ENCODE measurements at places on chromosomes 6 and 20.
A peak's percentile ranks its signal among the peaks of the same experiment; 100 is the strongest.

DNA sequence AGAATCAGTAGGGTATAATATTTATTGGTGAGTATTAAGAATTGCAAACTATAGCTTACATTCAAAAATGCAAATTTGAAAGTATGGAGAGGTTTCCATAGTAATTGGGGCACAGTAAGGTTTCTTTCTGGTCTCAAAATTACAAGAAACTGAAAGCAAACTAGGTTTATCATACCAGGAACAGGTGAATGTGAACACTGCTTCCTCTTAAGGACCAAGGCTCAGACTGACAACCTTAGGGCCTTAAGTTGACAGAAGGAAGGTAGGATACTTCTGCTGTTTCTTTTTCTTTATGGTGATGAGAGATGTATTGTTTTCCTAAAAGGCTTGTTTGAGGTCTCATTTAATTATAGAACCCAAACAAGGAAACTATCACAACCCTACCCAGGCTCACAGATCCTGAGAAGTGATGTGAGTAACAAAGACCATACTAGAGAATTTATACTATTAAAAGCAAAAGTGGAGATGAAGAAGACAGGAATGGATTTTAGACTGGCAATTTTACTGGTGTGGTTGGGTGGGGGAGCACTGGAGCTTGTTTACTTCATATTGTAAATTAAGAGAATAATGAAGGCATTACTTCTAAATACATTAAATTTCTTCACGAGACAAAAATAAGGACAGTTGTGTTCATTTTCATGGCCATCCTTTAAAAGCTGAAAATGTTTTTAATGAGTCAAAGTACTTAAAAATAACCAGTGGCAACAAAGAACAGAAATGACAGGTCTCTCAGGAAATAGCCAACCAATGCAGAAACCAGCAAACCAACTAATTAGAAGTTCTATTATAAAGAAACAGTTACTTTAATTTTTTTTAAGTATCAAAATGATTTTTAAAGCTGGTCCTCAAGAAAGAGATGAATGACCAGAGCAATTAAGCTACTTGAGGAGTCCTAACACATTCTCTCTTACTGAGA lies 21.3 kb downstream of the STAU1 start:
- DNase-seq, result peak; percentile 48

GRCh38 chr6:26156105-26156849 lies 69.0 kb downstream of the HFE start:
- DNase-seq, result peak; percentile 82

DNA sequence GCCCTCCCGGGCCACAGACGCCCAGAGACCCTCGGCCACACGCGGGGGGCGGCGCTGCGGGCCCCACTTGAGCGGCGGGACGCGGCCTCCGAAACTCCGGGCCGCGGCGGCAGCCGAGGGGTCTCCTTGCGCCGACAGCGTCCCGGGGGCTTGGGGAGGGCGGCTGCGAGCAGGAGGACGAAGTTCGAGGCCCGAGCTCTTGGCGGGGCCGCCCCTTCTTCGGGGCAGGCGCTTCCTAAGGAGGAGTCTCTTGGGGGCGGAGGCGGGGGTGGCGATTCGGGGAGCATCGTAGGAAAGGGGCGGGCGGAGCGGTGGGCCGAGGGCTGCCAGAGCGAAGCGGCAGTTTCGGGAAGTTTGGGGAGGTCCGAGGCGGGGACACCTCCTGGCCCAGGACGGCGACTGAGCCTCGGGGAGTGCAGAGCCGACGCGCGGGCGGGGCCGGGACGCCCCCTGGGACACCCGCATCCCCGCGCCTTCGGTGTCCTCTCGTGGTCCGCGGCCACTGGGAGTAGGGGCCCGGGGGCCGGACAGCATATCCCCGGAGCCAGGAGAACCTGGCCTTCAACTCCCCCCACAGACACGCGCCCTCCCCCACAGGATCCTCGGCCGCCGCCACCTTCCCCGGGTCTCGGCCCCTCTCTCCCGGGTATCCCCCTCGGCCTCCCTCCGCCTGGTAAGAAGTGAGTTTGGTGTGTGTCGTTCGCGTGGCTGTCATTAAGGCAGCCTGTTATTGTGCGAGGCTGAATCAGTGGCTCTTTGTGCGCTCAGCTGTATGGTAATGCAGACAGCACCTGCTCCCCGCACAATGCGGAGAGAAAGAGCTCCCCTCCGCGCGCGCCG lies 613 bp upstream of the DLL1 start:
- peak; percentile 78 for DNase-seq

DNA sequence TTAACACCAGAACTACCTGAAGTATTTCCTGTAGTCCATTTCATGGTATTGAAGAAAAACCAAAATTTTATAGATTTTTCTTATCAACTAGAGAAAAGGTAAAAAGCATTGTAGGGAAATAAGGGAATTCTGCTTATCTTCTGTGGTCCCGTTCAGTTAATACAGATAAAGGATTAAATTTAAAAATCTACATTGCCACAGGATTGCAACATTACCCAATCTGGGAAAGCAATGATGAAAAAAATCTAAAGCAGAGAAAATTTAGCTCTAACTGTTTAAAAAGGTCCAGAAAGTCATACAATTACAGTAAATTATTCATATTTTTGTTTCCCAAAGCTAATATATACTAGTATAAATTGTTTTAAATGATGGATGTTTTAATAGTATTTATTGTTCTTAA lies 18.0 kb downstream of the POLH start:
- DNase-seq, result no peak

- no peak for DNase-seq
Observed at GRCh38 chr6:36660771-36661471, 17.6 kb upstream of the CDKN1A start.

- DNase-seq, result no peak
Observed at GRCh38 chr6:101700655-101701054, 307.1 kb downstream of the GRIK2 start.

DNA sequence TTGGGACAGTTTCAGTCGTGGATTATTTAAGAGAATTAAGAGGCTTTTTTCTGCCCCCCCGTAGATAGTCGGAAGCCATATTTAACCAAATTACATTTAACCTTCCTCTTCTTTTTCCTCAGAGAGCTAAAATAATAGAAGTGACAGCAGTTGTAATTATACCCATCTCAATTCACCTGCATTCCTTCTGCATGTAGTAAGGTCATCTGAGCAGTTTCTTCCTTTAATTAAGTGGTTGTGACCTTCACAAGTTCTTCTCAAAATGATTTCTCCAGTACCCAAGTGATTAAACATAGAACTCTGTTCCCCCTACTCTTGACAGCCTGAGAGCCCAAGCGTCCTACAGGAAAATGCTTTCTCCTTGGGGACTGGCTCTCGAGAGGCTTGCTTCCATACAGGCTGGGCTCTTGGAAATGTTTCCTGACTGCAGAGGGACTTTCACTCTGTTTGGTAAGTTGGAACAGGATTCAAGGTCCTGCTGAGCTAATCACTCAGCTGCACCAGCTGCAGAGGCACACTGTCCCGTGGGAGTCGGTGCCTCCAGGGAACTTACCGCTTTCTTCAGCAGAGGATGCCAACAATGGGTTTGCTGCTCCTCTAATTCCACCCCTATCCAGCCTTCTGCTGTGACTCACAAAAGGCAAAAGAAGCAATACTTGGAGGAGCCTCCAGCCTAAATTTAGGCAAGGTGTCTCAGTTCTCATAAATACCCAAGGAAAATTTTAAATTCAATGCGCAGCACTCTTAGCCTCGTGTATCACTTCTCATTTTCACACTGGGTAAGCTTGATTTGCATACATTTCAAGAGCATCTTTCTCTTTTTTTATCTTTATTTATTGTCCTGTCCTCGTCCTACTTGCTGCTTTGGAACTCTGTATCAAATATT lies 414.9 kb downstream of the KIF16B start:
- peak; percentile 8 for DNase-seq

GRCh38 chr20:33005908-33006775 lies 1.4 kb upstream of the BPIFB2 start:
- DNase-seq, result no peak

DNA sequence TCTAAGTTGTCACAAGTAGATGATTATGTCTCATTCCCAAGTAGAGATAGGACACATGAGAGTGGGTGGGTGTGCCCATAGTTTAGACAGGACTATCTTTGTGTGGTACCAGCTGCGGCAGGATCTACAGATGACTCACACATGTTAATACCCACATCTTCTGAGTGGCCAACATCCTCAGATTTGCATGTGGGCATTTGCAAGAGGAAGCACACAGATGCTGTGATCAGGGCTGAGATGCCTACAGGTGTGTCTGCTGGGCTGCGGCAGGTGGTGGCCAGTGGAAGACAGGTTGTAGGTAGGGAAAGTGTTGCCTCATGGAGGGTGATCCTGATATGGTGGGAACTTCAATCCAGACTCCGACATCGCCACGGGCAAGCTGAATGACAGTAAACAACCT lies 50.8 kb downstream of the UTRN start:
- no peak for DNase-seq

DNA sequence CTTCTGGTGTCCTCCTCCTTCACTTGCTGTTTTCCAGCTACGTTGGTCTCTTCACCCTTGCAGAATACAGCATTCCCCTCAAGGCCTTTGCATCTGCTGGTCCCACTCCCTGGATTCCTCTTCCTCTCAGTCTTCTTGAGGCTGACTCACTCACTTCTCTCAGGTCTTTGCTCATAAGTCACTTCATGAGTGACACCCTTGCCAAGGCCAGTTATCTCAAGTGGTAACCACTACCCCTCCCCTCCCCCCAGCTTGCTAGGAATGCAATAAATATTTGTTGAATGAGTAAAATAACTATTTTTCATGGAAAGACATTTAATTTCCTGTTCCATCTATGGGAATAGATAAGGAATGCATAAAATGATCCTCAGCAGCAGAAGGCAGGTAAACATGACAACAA lies 131.7 kb downstream of the PLCB4 start:
- no peak for DNase-seq

DNA sequence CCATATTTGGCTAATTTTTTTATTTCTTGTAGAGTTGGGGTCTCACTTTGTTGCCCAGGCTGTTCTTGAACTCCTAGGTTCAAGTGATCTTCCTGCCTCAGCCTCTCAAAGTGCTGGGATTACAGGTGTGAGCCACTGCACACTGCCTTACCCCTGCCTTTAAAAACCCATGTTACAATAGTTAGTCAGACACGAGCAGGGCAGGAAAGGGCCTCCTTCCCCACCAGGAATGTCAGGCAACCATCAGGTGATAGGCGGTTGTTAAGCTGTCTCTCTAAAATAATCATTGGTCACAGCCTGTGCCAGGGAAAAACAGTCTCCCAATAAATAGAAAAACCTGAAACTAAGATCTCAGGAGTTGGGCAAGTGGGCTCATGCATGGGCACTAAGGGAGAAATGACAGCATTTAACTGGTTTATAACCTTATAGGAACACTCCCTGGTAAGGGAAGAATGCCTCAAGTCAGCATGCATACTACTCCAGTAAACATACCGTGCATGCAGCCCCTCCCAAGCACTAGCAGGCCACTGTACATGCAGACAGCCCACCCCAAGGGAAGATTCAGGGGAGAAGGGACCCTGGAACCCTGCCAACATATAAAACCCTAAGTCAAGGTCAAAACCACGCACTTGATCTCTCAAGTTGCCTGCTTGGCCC lies 8.4 kb downstream of the OR2H2 start:
- DNase-seq, result no peak

GRCh38 chr6:150004101-150004782 lies 21.1 kb downstream of the RAET1L start:
- peak; percentile 56 for DNase-seq

GRCh38 chr6:37636116-37636515 lies 61.6 kb downstream of the MDGA1 start:
- no peak for DNase-seq

- no peak for DNase-seq
Observed at GRCh38 chr6:148249160-148249559, 93.5 kb upstream of the SASH1 start.

DNA sequence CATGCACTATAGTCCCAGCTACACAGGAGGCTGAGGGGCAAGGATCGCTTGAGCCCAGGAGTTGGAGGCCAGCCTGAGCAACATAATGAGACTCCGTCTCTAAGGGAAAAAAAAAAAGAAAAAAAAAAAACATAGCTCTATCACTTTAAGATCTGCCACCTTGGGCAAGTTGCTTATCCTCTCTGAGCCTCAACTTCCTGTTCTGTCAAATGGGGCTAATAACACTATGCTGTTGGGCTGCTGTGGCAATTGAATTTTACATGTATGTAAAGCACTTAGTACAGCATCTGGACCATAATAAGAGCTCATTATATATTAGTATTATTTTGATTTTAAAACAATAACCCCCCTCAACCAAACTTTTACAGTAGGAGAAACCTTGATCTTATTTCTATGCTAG lies 141.5 kb downstream of the ATXN1 start:
- no peak for DNase-seq

DNA sequence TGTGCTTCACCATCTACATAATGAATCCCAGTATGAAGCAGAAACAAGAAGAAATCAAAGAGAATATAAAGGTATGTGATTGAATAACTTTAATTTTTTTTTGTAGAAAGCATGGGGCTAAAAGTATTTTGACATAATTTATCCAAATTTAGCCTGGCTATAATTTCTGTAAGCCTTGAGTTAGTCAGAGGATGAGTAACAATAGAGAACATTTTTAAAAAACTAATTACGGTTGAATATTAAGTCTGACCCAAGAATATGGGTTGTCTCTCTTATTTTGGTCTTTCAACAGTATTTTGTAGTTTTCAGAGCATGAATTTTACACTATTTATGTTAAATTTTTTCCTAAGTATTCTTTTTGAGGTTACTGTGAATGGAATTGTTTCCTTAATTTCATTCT lies 2.5 kb downstream of the GMNN start:
- DNase-seq, result no peak

DNA sequence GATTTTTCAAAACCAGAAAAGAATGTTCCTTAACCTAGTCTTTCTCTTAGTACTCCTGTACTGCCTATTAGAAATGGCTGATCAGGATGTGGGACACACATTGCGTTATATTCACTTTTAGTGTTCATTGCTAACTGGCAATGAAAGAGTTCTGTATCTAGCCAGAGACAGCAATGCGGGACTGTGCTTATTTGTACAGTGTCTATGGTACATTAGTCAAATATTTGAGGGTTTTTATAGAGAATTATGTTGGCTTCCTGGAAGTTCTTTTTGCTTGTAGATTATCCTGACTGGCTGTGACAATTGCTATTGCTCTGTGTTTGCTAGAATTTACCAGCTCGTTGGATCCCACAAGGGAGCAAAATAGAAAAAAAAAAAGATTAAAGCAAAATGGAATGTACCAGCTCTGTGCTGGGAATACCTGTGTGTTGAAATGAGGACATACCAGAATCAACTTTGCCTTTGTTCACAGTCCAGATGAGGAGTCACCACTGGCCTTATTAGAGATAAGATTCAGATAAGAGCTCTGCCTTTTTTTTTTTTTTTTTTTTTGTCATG lies 22.4 kb upstream of the IFNGR1 start:
- no peak for DNase-seq

- peak; percentile 80 for DNase-seq
Observed at GRCh38 chr6:31729979-31730630, 1.0 kb upstream of the DDAH2 start.

DNA sequence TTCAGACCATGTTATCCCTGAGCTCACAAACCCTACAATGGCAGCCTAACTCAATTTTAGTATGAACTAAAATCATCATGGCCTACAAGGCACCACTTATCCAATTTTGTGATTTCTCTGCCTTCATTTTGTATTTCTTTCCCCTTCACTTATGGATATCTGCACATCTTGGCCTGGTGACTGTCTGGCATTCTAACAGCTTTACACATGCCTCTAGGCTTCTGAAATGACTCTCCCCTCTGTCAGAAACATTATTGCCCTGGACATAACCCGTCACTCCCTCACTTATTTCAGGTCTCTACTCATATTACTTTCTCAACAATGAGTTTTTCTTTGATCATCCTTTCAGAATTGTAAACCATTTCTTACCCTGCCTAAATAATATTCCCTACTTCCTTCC lies 89.2 kb upstream of the THEMIS start:
- no peak for DNase-seq

Measured in GM20000 (cell line).